CD4-positive, alpha-beta T cell (primary cell): ENCODE measurements at places on chromosomes 2 and 18.

GRCh38 chr2:170255971-170256370, 78.0 kb downstream of the MYO3B start:
- no peak for DNase-seq

- no peak for DNase-seq
These were observed 148.2 kb downstream of the PHLPP1 start for GRCh38 chr18:62863579-62864001.

DNA sequence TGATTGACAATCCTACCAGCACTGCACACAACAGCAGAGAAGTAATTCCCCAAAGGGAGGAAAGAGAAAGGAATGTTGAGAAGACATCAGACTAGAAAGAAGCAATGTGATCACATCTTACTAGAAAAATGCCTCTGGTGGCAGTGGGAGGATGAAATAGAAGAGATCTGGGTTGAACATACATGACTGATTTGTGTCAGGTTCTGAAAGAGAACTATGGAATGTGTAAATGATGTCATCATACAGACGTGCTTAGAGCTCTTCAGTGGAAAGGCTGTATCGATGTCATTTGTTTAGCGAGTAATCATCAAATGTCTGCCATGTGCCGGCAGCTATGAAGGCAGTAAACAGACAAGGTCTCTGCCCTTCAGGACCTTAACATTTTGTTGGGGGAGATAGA, 24.9 kb downstream of the GORASP2 start:
- no peak for DNase-seq

GRCh38 chr18:68944330-68944729, 146.4 kb downstream of the CCDC102B start:
- no peak for DNase-seq

DNA sequence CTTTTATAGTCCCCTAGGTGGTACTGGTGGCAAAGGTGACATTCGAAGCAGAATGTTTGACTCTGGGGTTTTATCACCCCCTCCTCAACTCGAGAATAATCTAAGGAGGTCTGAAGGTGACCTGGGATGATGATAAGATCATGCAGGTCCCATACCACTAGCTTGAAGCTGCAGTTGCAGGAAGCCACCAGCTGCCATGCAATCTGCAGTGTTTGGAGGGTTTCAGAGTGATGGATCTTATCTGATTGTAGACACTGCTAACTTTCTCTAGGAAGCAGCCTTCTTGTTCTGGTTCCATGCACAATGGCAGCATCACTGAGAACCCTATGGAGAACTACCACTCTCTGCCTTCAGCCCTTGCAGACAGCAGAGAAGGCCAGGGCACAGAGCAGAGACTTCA, 59.4 kb upstream of the LRPPRC start:
- DNase-seq = no peak

DNA sequence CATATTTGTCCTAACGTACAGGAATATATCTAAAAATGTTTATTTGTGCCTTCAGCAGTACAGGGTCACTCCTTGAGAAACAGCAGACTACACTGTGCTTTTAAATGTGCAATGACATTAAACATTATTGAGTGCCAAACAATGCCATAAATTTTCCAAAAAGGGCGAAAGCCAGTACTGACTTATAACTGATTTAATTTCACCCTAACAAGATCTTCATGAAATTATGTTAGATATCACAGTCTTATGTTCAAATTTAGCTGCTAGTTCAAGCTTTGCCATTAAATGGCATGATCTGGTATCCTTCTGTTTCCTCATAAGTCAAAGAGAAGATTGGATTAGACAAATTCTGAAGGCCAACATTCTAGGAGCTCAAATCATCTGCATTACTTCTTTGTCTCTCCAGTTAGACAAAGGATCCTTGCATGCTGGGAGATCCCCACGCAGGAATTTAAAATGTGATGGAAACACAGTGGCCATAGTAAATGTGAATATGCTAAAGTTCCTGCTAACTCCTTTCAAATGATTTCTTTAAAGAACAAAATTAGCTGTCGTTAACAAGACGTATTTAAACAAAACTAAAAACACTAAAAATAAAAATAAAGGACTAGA, 129.3 kb upstream of the STON1 start:
- no peak for DNase-seq

DNA sequence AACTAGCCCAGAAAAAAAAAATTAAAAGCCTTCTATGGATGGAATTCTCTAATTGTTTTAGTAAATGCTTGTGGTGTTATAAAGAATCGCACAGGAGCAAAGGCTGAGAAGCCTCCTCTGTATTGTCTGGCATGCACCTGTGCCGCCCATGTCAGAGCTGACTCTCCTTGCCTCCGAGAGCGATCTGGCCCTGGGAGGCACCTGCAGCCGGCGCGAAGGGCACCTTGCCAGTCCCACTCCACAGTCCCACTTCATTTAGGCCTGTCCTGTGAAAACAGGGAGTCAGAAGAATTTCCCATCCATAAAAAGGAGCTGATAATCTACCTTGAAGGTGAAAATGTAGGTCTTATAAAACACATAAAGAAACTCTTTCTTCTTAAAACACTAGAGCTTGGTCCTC, 170.9 kb upstream of the PXDN start:
- DNase-seq = no peak

DNA sequence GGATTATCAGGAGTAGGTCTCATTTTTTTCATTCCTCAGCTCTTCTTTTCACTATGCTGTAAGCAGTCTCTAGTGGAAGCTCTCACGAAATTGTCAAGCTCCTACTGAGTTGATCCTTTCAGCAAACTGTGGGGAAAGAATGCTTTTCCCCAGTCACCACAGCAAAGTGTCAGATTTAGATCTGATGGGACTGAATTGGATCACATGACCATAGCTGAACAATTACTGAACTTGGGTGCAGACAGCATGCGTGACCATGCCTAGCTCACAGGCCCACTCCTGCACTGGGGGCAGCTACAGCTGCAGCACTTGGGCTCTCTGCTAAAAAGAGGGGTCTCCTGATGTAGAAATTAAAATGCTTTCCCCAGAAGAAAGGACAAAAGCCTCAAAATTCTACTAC, 3.1 kb downstream of the ARHGAP15 start:
- DNase-seq = no peak

DNA sequence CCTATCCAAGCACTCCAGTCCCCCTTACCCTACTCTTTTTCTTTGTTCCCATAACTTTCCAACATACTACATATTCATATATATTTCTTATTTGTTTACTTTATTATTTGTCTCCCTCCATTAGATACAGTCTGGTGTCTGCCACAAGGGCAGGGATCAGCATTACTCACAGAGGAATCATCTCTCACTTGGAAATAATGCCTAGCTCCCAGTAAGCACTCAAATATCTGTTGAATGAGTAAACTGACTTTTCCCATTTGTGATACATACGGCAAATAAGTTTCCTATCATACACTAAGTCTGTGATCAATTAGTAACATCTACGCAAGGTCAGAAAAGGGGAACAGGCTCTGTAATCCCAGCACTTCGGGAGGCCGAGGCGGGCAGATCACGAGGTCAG, 18.7 kb downstream of the C1D start:
- no peak for DNase-seq

- DNase-seq = no peak
These were observed 68.9 kb upstream of the NCK2 start for GRCh38 chr2:105675841-105676240.
